ENCODE measurements at places on chromosomes 5 and 9.

GRCh38 chr5:157351802-157352092 lies 85.8 kb downstream of the CYFIP2 start:
- H3K27ac ChIP-seq = no peak overlapping the region
- H3K27me3 ChIP-seq = no peaks in the 10 kb centered on the region
- H3K4me3 ChIP-seq = no peak overlapping the region
- H3K36me3 ChIP-seq = peaks cover 20% of the 10 kb centered on the region
- DNase-seq = no peak
- H3K4me1 ChIP-seq = peaks cover 21% of the 10 kb centered on the region

- peaks cover 42% of the 10 kb centered on the region for H3K4me1 ChIP-seq
- H3K27me3 ChIP-seq = no peaks in the 10 kb centered on the region
- H3K4me3 ChIP-seq = 0 out of 2 replicates have a peak overlapping the region, but pooled peaks have one; percentile 0
- DNase-seq = peak; percentile 49
- no peaks in the 10 kb centered on the region for H3K36me3 ChIP-seq
Observed at GRCh38 chr5:147712598-147712997, 69.9 kb downstream of the JAKMIP2 start.

- no peak overlapping the region for H3K4me3 ChIP-seq
- H3K27ac ChIP-seq = no peak overlapping the region
- no peaks in the 10 kb centered on the region for H3K36me3 ChIP-seq
- DNase-seq = no peak
- H3K27me3 ChIP-seq = no peaks in the 10 kb centered on the region
- no peaks in the 10 kb centered on the region for H3K4me1 ChIP-seq
Observed at GRCh38 chr5:55594671-55595070, 59.9 kb upstream of the PLPP1 start.

GRCh38 chr5:88251048-88251711 lies 17.5 kb downstream of the TMEM161B start:
- no peak overlapping the region for H3K4me3 ChIP-seq
- H3K27me3 ChIP-seq = no peaks in the 10 kb centered on the region
- H3K4me1 ChIP-seq = peaks cover 8% of the 10 kb centered on the region
- peaks cover 29% of the 10 kb centered on the region for H3K36me3 ChIP-seq
- no peak overlapping the region for H3K27ac ChIP-seq

DNA sequence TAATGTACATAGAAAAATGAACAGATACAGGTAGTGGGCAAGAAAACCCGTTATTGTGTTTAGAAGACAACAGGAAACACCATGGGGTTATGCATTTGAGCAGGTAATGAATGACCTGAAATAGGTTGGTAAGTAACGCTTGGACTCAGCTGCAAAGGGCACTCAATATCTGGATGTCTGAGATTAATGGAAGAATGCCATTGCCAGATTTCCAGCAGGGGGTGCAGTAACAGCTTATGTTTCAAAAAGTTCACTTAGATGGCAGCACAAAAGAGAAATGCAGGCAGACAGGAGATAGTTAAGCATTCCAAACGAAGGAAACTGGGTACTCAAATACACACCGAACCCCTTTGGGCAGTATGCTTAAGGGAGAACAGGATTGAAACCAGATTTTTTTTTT lies 285.5 kb upstream of the VLDLR start:
- DNase-seq = peak; percentile 68
- H3K4me3 ChIP-seq = no peak overlapping the region
- H3K36me3 ChIP-seq = no peaks in the 10 kb centered on the region
- H3K27me3 ChIP-seq = no peaks in the 10 kb centered on the region
- H3K27ac ChIP-seq = no peak overlapping the region

GRCh38 chr9:123712399-123712798 lies 217.5 kb downstream of the DENND1A start:
- H3K4me3 ChIP-seq = no peak overlapping the region
- H3K4me1 ChIP-seq = no peaks in the 10 kb centered on the region
- no peaks in the 10 kb centered on the region for H3K36me3 ChIP-seq
- H3K27ac ChIP-seq = no peak overlapping the region
- DNase-seq = no peak

DNA sequence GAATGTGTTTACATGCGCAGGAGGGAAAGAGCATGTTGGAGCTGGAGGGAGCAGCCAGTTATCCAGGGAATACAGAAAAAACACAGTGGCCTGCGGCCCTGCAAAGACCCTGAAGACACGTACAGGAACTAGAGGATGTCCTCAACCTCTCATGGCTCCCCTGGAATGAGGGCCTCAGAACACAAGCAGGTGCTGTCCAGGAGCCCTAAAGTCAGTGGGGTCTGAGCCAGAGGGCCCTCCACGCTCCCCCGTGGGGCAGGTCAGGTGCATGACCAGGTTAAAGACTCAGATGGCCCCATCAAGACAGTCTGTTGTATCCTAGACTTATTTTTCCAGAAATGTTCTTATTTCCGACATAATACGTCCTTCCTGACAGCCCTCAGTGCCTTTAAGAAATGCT lies 106.9 kb downstream of the ROR2 start:
- no peaks in the 10 kb centered on the region for H3K36me3 ChIP-seq
- no peaks in the 10 kb centered on the region for H3K27me3 ChIP-seq
- H3K4me1 ChIP-seq = no peaks in the 10 kb centered on the region
- H3K27ac ChIP-seq = no peak overlapping the region
- no peak for DNase-seq
- no peak overlapping the region for H3K4me3 ChIP-seq

DNA sequence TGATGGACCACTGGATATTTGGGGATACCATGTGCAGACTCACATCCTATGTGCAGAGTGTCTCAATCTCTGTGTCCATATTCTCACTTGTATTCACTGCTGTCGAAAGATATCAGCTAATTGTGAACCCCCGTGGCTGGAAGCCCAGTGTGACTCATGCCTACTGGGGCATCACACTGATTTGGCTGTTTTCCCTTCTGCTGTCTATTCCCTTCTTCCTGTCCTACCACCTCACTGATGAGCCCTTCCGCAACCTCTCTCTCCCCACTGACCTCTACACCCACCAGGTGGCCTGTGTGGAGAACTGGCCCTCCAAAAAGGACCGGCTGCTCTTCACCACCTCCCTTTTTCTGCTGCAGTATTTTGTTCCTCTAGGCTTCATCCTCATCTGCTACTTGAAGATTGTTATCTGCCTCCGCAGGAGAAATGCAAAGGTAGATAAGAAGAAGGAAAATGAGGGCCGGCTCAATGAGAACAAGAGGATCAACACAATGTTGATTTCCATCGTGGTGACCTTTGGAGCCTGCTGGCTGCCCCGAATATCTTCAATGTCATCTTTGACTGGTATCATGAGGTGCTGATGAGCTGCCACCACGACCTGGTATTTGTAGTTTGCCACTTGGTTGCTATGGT lies 54.5 kb upstream of the HNRNPA0 start:
- no peaks in the 10 kb centered on the region for H3K36me3 ChIP-seq
- no peaks in the 10 kb centered on the region for H3K27me3 ChIP-seq
- no peak overlapping the region for H3K27ac ChIP-seq
- no peak for DNase-seq

DNA sequence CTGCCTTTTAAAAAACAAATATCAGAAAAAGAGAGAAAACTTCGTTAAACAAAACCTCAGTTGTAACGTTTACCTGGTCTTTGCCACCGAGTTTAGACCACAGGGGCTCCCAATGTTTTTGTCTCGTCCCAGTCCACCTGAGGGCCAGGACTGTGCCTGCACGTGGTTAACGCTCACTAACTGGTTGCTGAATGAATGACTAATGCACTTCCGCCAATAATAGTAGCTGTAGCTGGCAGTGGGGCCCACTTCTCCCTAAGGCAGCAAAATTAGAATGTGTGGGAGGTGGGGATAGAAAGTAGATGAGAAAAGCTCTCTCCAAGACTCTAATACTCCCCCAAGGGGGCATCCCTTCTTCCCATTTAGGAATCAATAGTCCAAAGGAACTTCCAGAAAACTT lies 29.1 kb upstream of the MED27 start:
- DNase-seq = no peak
- H3K4me1 ChIP-seq = peaks cover 15% of the 10 kb centered on the region
- H3K36me3 ChIP-seq = no peaks in the 10 kb centered on the region
- H3K4me3 ChIP-seq = no peak overlapping the region

DNA sequence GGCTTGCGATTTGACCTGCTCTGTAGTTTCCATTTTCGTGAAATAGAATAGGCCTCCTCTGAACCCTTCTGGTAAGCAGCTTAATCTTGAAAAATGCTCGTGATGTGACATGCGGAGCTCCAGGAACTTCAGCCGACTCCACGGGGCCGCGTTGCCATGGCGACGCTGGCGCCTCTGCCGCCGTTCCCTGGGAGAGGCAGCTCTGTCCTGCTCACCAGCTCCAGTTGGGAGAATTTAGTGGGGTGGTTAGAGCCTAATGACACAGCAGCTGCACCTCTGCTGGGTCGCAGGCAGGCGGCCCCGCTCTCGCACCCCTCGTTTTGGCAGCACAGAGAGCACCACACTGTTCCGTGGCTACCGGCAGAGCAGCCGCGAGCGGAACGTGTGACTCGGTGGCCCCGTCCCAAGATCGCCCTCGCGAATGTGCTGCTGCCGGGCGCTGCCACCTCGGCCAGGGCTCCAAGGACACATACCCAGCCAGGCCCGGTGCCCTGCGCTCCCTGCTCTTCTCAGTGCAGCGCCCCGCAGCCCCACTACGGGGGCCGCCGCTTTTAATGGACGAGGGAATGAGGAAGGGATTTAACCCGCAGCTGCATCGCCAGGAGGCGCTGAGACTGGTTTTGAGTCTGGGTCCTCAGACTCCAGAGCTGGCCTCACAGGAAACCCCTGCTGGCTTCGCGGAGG lies 131.2 kb upstream of the LMX1B start:
- no peaks in the 10 kb centered on the region for H3K27me3 ChIP-seq
- H3K4me3 ChIP-seq = no peak overlapping the region
- DNase-seq = no peak
- H3K27ac ChIP-seq = no peak overlapping the region

- H3K27me3 ChIP-seq = no peaks in the 10 kb centered on the region
- H3K27ac ChIP-seq = no peak overlapping the region
Observed at GRCh38 chr5:74977471-74977870, 74.9 kb downstream of the GCNT4 start.

DNA sequence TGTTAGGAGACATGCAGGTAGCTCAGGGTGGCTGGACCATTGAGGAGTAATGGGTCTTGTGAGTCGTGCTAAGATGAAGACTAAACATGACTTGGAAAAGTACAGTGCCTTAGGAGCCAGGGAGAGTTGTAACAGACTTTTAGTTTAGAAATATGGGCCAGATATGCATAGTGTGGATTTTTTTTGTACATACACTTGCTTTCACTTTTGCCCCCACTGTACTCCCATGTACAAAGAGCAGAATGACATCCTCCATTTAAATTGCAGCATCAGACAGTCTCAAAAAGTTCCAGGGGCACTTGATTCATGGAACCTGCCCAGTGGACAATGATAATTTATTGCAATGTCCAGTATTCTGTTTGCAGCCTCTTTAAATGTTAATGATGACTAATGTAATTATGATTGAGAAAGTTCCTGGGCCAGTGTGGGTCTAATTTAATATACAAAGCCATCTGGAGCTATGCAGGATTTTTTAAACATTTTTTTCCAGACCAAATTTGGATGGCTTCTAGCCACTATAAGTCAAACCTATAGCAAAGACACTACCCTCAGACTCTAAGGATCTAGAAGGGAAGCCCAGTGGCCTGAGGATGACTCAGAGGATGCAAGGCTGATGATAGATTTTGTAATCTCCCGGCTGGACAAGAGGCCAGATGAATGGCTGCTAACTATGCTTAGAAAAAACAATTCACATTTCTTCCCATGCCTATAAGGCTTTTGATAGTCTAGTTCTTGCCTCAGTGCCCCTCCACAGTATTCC lies 80.1 kb downstream of the TRPC7 start:
- no peak for DNase-seq
- no peaks in the 10 kb centered on the region for H3K27me3 ChIP-seq
- no peaks in the 10 kb centered on the region for H3K4me1 ChIP-seq
- no peaks in the 10 kb centered on the region for H3K36me3 ChIP-seq

GRCh38 chr5:136474466-136474865 lies 109.1 kb upstream of the TRPC7 start:
- H3K27me3 ChIP-seq = no peaks in the 10 kb centered on the region
- H3K36me3 ChIP-seq = no peaks in the 10 kb centered on the region
- H3K4me1 ChIP-seq = no peaks in the 10 kb centered on the region
- DNase-seq = no peak
- no peak overlapping the region for H3K4me3 ChIP-seq
- H3K27ac ChIP-seq = no peak overlapping the region

DNA sequence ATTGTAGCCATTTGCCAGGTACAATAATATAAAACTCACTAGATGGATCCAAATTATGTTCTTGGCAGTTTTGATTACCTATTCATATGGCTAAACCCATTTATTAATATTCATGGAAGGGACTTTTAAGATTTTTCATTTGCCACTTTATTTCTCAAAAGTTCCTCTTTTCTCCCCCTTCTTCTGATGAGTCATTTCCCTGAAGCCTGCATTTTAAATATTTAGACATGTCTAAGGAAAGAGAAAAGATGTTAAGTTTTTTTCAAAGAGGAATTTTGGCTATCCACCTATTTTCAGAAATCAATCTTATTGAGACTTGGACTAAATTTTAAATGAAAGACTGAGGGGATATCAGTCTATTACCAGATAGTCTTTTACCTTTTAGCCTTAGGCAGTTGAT lies 1189.4 kb downstream of the EFNA5 start:
- no peak for DNase-seq
- no peaks in the 10 kb centered on the region for H3K27me3 ChIP-seq
- H3K36me3 ChIP-seq = no peaks in the 10 kb centered on the region
- H3K4me1 ChIP-seq = no peaks in the 10 kb centered on the region
- no peak overlapping the region for H3K27ac ChIP-seq

DNA sequence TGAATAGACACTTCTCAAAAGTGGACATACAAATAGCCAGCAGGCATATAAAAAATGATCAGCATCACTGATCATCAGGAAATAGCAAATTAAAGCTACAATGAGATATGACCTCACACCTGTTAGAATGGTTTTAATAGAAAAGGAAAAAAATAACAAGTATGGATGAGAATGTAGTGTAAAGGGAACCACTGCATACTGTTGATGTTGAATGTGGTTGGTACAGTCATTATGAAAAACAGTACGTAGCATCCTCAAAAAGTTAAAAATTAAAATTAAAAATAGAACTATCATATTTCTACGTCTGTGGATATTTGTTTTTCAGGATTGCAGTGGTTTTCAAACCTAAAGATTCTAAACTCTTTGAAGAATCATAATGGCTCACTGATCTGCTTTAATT lies 215.1 kb upstream of the NREP start:
- no peak overlapping the region for H3K27ac ChIP-seq
- H3K4me1 ChIP-seq = no peaks in the 10 kb centered on the region
- no peaks in the 10 kb centered on the region for H3K27me3 ChIP-seq
- H3K36me3 ChIP-seq = no peaks in the 10 kb centered on the region
